Stimulated activated CD8-positive, alpha-beta memory T cell treated with anti-CD3 and anti-CD28 coated beads, Interleukin-7, amount 100 ng/mL, for 4 hours (primary cell): ENCODE measurements at places on chromosomes 4 and X.

GRCh38 chrX:155949098-155949497 is 48.4 kb upstream of the IL9R start:
- DNase-seq: no peak

DNA sequence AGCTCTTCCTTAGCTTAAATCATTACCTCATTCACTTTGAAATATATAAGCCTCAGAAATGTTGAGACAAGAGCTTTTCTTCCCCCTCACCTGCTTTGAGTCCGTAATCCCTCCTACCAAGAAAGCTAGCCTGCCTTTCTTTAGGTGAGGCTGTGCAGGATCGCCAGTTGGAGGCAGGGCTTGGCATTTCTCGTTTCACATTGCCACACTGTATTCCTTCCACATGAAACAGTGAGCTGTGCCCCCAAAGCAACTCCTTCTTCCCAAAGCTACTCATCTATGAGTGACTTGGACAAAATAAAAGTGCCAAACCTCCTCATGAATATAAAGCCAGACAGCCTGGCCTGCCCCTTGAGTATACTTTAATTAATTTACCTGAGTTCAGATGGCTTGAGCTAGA is 86.8 kb downstream of the LIMCH1 start:
- no peak for DNase-seq

- no peak for DNase-seq
These were observed 38.2 kb downstream of the C4orf50 start for GRCh38 chr4:5979981-5980380.

DNA sequence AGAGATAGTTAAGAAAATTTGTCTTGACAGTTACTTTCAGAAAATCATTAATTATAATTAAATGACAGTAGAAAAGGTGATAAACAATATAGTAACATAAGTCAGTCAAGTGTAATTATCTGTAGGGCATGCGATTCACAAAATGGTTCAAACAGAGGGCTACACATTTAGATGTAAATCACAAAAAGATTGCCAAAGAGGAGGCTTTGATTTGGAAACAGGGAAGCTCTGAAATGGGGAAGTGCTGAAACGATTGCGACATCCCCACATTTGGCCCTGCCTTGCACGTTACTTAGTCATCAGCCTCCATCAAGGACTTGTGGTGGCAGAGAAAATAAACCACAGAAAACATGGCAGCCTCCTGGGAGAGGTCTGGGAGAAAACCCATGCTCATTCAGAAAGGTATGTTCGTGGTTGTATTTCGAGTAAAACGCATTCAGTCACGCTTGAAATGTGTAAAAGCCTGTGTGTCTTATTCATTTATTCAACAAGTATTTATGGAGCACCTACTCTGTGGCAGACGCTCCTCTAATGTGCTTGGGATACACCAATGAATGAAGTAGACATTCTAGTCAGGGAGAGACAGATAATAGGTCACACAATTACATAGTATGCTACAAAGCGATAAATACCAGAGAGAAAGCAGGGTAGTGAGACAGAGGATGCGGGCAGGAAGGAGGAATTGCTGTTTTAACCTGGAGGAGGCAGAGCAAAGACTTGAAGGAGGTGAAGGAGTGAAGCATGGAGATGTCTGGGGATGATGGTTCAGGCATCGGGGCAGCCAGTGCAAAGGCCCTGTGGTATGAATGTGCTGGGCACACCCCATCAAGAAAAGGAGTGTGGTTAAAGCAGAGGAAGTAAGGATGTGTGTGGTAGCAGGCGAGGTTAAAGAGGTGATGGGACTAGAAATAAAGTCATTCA is 7.8 kb downstream of the RBM47 start:
- DNase-seq: no peak

- DNase-seq: no peak
These were observed 277.1 kb upstream of the PRKX start for GRCh38 chrX:3990569-3990968.

DNA sequence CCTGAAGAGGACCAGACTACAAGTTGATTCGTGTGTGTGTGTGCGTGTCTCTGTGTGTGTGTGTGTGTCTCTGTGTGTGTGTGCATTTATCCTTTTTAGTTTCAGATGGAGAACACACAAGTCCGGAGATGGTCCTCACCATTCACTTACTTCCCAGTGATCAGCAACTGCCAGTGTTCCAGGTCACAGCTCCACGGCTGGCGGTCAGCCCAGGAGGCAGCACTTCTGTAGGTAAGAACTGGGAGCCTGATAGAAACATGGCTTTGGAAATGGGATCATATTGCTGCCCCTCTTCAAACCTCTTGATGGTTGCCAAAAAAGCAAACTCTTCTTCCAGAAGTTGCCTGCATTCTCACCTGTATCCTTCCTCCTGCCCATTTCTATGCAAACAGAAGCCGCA is 122.6 kb upstream of the ANXA3 start:
- no peak for DNase-seq

DNA sequence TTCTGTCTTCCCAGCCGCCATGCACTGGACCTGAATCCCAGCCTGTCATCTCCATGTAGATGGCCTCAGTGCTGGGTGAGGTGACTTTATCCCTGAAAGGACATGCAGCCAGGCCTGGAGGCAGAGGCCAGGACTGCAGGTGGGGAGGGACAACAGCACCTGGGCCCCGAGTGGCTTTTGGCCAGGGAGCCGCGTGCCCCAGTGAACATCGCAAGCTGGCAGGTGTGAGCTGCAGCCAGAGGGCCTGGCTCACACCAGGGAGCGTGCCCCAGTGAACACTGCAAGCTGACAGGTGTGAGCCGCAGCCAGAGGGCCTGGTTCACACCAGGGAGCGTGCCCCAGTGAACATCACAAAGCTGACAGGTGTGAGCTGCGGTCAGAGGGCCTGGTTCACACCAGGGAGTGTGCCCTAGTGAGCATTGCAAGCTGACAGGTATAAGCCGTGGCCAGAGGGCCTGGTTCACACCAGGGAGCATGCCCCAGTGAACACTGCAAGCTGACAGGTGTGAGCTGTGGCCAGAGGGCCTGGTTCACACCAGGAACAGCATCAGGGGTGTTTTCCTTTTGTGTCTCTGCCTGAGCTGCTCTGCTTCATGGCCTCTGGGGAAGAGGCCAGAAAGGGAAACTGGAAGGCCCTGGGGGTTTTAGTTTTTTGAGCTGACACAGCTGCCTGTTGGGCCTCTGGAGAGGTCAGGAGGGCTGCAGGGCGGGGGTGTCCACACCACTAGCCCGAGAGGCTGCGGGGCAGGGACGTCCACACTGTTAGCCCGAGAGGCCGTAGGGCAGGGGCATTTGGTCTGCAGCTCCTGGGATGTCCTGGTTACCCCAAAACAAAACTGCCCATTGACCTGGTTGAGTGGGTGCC is 22.7 kb upstream of the PSAPL1 start:
- no peak for DNase-seq

- no peak for DNase-seq
These were observed 1718.8 kb upstream of the PCDH10 start for GRCh38 chr4:131430302-131430701.

DNA sequence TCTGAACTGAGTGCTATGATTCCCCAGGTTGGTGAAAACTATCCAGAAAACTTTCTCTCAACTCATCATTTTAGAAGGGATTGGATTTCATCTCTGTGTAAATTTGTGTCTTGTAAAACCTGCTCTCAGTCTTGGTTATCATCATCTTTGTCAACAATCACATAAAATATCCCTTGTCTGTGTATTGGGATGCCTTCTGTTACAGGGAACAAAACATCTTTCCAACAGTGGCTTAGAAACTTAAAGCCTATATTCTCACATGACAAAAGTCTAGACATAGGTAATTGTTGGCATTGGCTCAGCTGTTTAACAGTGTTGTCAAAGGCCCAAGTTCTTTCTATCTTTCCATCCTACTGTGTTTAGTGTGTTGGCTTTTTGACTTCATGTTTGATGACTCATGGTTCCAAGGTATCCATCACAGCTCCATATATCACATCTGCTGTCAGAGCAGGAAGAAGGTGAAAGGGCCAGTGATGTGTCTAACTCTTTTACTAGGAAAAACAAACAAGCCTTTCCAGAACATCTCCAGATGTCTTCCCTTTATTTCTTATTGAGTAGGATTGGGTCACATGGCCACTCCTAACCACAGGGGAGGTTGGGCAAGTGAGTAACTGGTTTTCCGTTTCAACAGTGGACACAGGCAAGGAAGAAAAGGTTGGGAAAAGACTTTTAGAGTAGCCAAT is 65.0 kb downstream of the PHEX start:
- no peak for DNase-seq

DNA sequence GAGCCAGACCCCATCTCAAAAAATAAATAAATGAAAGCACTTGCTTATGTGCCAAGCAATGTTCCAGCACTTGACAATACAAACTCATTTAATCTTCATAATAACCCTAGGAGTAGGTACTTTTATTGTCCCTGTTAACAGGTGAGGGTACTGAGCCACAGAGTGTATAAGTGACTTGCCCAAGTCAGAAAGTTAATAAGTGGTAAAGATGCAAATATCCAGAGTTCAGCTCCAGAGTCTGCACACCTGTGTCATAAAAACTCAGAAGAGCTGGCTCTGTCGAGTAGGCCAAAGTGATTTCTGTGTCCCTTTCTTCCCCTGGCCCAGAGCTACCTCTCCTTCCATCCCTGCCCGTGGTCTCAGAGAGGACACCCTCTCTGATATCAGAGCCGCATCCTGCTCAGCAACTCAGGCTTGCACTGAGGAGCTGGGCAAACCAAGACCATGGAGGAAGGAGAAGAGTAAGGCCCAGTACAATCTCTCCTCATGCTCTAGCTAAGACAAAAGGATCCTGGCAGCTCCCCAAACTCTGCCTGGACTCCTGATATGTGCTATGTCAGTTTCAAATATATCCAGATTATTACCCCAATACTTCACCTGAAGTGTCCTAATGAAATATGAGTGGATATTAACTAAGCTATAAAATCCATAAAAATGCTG is 136.3 kb downstream of the HS6ST2 start:
- no peak for DNase-seq

DNA sequence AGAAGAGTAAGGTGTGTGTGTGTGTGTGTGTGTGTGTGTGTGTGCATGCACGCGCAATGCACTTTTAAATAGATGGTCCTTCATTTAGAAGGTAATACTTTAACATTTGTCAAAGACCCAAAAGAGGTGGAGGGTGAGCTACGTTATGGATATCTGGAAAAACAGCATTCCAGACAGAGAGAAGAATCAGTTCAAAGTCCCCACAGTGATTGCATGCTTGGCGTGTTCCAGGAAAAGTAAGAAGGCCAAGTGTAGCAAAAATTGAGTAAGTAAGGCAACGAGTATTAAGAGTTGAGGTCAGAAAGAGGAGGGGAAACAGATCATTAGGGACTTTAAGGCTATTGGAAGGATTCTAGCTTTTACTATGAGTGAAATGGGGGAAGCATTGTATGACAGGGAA is 21.9 kb upstream of the GABRE start:
- no peak for DNase-seq

- no peak for DNase-seq
These were observed 71.9 kb downstream of the LIMCH1 start for GRCh38 chr4:41609851-41610250.

GRCh38 chr4:188714907-188715306 is 575.7 kb downstream of the TRIML1 start:
- no peak for DNase-seq

DNA sequence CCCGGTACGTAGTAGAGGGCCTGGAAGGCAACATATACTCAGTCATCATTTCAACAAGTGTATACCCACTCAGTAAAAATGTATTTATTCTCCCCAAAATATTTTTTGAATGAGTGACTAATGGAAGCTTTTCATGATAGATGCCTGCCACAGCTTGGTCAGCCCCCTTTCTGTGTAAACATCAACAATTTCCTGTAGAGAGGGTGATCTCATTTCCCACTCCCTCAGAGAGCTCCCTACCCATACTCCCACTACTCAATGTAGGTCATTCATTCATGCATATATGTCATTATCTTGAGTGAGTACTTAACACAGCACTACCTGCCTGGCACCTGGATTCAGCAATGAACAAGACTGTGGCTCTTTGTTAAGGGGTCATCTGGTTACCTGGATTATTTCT is 81.9 kb downstream of the STK32B start:
- DNase-seq: no peak

GRCh38 chr4:36556984-36557383 is 275.6 kb downstream of the DTHD1 start:
- DNase-seq: no peak

DNA sequence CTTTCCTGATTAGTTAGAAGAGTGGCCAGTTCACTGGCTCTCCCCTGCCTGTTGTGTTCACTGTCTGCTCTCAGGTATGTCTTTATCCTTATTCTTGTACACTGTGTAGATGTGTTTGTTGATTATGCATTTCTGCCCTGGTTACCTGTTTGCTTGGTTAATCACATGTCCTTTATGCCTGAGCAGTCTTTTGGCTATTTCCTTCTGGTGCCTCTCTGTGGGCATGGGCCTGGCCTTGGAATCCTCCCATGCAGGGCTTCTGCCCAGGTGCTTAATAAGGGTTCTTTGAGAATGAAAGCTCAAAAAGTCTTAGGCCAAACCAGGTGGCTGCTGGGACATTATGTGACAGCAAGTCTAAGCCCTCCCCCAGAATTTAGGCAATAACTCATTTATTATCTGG is 26.5 kb downstream of the OTUD6A start:
- no peak for DNase-seq

DNA sequence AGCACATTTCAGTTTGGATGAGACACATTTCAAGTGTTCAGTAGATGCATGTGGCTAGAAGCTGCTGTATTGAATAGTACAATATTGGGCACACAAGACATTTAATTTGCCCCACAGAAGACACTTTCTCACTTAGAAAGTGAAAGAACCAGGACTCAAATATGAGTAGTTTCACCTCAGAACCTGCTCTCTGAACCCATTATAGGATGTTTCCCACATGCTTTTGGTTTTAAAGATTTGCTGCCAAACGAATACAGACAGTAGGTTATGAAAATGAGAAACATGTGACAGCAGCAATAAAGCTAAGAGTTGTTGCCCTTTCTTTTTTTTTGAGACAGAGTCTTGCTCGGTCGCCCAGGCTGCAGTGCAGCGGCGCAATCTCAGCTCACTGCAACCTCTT is 32.3 kb downstream of the C4orf54 start:
- DNase-seq: no peak

GRCh38 chr4:30122711-30123110 is 597.5 kb upstream of the PCDH7 start:
- DNase-seq: no peak

DNA sequence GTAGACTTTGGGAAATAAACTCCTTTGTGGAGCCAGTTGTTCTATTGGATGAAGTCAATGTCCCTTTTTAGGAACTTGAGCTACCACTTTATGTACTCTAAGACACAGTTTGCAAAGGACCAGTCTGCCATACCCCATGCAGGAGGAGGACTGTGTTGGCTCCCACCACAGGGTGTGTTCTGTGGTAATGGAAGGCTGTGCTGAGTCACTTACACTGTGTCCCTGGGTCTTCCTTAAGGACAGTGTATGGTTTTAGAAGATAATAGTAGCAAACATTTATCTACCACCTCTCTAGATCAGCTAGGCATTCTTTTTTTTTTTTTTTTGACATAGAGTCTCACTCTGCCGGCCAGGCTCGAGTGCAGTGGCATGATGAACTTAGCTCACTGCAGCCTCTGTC is 184.0 kb upstream of the PGRMC2 start:
- no peak for DNase-seq
